CD4-positive, CD25-positive, alpha-beta regulatory T cell (primary cell): ENCODE measurements at places on chromosomes 4 and X. TPM values are rescaled to one million over a fixed set of nuclear protein-coding genes. Genes with fewer than 3 reads are reported as not detected.

DNA sequence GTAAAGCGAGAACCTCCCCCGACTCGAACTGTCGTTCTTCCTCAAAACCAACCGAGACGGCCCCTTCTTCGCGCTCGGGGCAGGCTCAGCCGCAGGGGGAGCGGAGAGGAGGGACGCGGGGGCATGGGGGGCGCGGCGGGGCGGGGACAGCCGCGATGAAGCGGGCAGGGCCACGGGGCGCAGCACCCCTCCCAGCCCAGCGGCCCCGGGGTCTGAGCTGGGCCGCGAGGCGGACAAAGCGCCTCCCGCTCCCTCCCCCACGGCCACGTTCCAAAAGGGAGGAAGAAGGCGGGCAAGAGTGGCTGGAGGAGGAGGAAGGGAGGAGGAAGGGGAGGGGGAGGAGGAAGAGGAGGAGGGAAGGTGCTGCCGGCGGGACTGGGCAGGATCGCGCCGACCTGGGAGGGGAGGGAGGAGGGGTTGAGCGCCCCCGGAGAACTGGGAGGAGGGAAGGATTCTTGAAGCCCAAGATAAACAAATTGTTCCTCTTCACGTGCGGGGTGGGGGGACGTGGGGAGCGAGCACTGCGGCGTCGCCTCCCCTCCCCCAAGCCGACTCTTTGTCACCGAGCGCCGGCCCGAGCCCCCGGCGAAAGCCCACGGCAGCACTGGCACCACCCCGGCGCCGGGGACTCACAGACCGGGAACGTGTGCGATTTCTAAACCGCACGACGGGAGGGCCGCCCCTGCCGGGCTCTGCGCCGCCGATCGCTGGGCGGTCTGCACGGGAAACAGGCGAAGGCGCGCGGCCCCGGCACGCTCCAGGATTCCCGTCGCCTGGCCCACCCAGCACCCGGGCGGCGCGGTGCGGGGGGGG lies 2.9 kb downstream of the MAML3 start:
- peak overlapping the region; percentile 78 for H3K27ac ChIP-seq
- peaks cover 14% of the 10 kb centered on the region for H3K27me3 ChIP-seq
- H3K4me3 ChIP-seq = peak overlapping the region; percentile 70
- no peaks in the 10 kb centered on the region for H3K36me3 ChIP-seq
- peak; percentile 72 for DNase-seq
- H3K4me1 ChIP-seq = peaks cover 50% of the 10 kb centered on the region

SPANXA1 gene
- not detected for total RNA-seq

- H3K27ac ChIP-seq = peak overlapping the region; percentile 65
- H3K4me3 ChIP-seq = peak overlapping the region; percentile 83
- no peaks in the 10 kb centered on the region for H3K36me3 ChIP-seq
- no peaks in the 10 kb centered on the region for H3K27me3 ChIP-seq
Measured at GRCh38 chr4:70734971-70735370, 13.2 kb downstream of the RUFY3 start.

CXCL6 gene
- total RNA-seq = not detected

PASD1 gene
- not detected for total RNA-seq

DNA sequence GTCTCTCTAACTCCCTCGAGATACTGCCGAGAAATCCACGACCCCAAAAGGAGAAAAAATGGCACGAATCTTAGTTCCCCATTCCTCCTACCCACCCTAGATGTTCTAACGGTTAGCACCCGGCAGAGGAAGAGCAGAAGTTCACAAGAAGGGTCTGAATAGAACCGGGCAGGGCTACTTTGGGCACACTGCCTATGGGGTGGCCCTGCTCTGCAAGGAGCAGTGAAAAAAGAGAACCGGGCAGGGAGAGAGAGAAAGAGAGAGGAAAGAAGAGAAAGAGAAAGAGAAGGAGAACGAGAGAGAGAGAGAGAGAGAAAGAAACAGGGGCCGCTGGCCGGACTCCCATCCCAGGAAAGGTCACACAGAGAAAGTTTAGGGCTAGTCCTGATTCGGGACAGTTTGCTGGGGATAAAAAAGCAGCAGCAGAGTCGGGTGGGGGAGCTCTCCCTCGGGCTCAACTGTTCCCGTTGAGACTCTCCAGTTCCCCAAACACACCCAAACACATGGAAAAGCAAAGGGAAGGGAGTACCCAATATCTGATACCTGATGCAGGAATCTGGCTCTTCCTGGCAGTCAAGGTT lies 468 bp downstream of the GLA start:
- peaks cover 6% of the 10 kb centered on the region for H3K36me3 ChIP-seq
- peaks cover 23% of the 10 kb centered on the region for H3K4me1 ChIP-seq
- peak overlapping the region; percentile 94 for H3K4me3 ChIP-seq
- DNase-seq = no peak
- H3K27ac ChIP-seq = peak overlapping the region; percentile 98

DNA sequence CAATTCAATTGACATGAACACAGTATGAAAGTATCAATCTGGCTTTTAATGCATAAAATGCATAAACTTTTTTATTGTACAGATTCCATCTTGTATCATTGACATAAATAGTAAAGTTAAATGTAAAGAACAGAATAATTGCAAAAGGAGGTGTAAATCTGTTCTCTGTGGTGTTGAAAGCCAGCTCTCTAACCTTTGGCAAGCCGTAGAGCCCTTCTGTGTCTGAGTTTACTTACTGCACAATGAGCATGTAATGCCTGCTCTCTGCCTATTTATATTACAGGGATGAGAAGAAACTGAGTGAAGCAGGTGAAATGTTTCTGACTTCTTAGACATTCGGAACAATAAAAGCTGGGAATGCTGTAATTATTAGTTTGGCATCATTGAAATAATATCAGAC lies 389.3 kb upstream of the EPHA5 start:
- no peaks in the 10 kb centered on the region for H3K27me3 ChIP-seq
- no peak for DNase-seq
- H3K27ac ChIP-seq = no peak overlapping the region
- H3K4me3 ChIP-seq = no peak overlapping the region
- no peaks in the 10 kb centered on the region for H3K4me1 ChIP-seq

GRCh38 chr4:150648123-150648522 lies 66.2 kb downstream of the MAB21L2 start:
- no peak overlapping the region for H3K27ac ChIP-seq
- no peak for DNase-seq
- H3K4me1 ChIP-seq = no peaks in the 10 kb centered on the region
- H3K4me3 ChIP-seq = no peak overlapping the region
- H3K27me3 ChIP-seq = no peaks in the 10 kb centered on the region

GRCh38 chr4:1565598-1566295 lies 118.4 kb downstream of the FAM53A start:
- H3K36me3 ChIP-seq = no peaks in the 10 kb centered on the region
- H3K4me3 ChIP-seq = no peak overlapping the region
- peaks cover 3% of the 10 kb centered on the region for H3K4me1 ChIP-seq
- no peaks in the 10 kb centered on the region for H3K27me3 ChIP-seq
- DNase-seq = no peak
- H3K27ac ChIP-seq = no peak overlapping the region

DNA sequence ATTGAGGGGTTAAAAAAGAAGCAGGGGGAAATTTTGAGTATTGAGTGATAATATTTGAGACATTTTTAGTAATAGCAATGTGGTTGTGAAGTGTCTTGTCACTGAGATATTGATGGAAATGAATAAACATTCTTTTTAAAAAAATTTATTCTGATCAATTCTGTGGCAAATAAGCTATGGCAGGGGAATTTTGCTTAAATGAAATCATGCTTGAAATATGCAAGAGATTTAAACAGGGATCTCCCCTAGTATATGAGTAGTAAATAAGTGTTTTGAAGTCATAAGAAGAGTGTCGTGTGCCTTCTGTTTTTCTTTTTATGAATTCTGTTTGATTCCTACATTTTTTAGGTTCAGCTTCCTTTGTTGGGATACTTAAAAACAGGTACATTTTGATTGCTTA lies 23.2 kb downstream of the IL15 start:
- no peaks in the 10 kb centered on the region for H3K4me1 ChIP-seq
- H3K4me3 ChIP-seq = no peak overlapping the region
- no peak overlapping the region for H3K27ac ChIP-seq
- no peaks in the 10 kb centered on the region for H3K27me3 ChIP-seq
- DNase-seq = no peak
- H3K36me3 ChIP-seq = no peaks in the 10 kb centered on the region

- H3K36me3 ChIP-seq = no peaks in the 10 kb centered on the region
- H3K27me3 ChIP-seq = no peaks in the 10 kb centered on the region
- no peak overlapping the region for H3K27ac ChIP-seq
- H3K4me1 ChIP-seq = peaks cover 2% of the 10 kb centered on the region
- no peak for DNase-seq
- H3K4me3 ChIP-seq = no peak overlapping the region
Measured at GRCh38 chrX:70508296-70508911, 63.8 kb downstream of the DLG3 start.

GRCh38 chr4:115596265-115597001 lies 483.0 kb upstream of the NDST4 start:
- H3K36me3 ChIP-seq = no peaks in the 10 kb centered on the region
- no peak overlapping the region for H3K27ac ChIP-seq
- DNase-seq = no peak
- no peak overlapping the region for H3K4me3 ChIP-seq

IRS4 gene
- not detected for total RNA-seq

DNA sequence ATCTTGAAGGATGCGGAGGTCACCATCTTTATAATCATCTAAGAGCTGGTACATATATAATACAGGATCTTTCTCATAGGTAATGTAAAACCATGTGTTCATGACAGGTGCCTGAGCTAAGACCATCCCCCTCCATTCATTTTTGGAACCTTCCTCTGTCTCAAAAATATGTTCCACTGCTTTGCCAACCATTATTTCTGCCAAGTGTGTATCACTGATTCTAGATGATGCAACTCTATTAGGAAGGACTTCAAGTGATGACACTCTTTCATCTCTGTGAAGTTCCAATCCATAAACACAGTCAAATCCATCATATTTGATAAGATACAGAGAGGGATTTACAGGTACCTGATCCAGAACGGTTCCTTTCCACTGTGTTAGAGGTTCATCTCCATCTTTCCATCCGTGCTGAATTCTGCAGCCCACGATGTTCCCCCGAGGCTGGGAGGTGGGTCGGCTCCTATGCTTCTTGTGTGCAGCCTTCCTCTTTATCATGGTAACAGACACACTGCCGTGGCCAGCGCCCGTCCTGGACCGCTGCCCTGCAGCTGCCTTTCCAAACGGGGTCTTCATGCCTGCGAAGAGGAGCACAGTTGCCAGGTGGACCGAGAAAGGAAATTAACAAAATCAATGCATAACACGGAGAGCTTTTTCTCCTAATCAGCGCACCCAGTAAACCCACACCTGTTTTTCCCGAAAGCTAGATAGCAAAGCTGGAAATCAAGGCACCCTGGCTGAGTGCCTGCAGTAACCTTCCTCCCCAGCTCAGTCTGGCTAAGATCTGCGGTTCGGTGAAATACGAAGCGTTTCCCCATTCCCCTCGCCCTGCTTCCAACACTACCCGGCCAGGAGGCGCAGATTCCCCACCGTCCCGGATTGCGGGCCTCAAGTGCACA lies 718 bp downstream of the SPIN3 start:
- peak overlapping the region; percentile 48 for H3K4me3 ChIP-seq
- no peaks in the 10 kb centered on the region for H3K36me3 ChIP-seq
- peaks cover 5% of the 10 kb centered on the region for H3K4me1 ChIP-seq
- no peak for DNase-seq

DNA sequence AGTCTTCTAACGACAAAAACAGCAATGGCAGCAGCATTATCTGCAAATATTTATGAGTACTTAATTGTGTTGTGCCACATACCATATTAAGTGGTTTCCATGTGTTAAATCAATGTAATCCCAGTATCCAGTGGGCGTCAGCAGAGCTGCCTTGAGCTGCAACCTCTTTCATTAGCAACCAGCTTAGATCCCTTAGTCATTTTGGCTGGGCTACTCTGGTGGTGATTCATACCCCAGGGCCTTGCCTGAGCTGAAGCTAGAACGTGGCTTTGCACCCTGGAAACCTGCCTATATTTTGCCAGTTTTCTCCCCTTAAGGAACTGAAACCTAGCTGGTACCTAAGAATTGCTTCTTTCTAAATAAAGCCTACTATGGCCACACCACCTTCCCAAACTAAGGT lies 474.3 kb upstream of the FTHL17 start:
- H3K4me1 ChIP-seq = no peaks in the 10 kb centered on the region
- no peak for DNase-seq
- H3K27ac ChIP-seq = no peak overlapping the region
- no peaks in the 10 kb centered on the region for H3K36me3 ChIP-seq
- no peaks in the 10 kb centered on the region for H3K27me3 ChIP-seq

- H3K27me3 ChIP-seq = no peaks in the 10 kb centered on the region
- DNase-seq = no peak
- H3K27ac ChIP-seq = no peak overlapping the region
- no peak overlapping the region for H3K4me3 ChIP-seq
Measured at GRCh38 chr4:65653740-65654361, 16.4 kb downstream of the EPHA5 start.

DNA sequence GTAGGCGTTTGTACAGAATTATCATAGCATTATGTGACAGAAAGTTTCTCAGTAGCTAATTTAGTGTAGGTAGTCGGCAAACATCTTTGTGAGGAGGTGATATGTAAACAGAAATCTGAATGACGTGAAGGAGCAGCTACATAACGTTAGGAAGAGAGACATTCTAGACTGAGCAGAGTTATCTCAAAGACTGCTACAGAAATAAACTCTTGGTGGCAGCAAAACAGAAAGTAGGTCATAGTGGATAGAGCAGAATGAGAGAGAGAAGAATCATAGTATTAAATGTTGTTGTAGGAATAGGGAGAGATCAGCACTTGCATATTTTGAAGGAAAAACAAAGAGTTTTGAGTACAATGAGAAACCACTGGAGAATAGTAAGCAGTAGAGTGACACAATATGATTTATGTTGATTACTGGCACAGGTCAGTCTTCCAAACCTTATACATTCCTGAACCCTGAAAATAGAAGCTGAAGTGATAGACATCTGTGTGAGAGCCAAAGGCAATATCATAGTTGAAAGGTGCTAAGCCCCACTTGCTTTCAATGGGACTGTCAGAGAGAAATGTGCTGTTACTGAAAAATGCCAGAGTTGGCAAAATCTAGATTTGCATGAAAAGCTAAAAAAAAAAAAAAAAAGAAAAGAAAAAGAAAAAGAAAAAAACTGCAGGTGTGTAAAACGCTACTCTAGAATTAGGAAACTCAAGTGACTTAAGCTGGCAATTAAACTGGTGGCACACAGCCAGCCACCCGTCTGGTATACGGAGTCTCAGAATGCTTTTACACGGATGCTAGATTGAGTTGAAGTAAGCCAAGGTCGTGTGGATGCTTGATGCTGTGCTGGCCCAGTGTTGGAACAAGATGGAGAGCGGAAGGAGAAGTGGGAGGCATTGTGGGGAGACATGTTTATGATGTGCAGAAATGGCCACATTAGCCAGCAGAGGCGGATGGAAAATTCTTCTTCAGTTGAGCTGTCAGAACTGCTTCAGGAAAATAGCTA lies 750.2 kb upstream of the HS3ST1 start:
- H3K36me3 ChIP-seq = no peaks in the 10 kb centered on the region
- no peak overlapping the region for H3K27ac ChIP-seq
- no peak for DNase-seq
- no peaks in the 10 kb centered on the region for H3K4me1 ChIP-seq
- H3K27me3 ChIP-seq = no peaks in the 10 kb centered on the region

FRG2 gene
- total RNA-seq = not detected
